ENCODE measurements at places on chromosomes 7 and 10.

GRCh38 chr10:43846968-43847367 lies 198.3 kb upstream of the ZNF32 start:
- no peak for DNase-seq

DNA sequence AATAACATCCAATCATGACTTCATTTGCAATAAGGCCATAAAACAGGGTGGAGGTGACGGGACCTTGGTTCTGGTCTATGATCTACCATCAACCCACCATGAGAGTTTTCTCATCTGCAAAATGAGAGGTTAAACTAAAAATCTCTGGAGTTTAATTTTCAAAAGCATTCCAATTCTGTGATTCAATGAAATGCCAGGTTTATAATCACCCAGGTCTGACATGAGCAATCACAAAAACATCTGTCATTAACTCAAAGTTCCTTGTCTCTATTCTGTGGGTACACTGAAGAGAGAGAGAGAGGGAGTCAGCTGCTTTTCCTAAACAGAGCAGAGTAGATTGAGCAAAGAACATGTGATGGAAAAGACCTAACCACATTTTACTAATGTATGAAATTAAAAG lies 75.4 kb downstream of the NUDCD3 start:
- no peak for DNase-seq

DNA sequence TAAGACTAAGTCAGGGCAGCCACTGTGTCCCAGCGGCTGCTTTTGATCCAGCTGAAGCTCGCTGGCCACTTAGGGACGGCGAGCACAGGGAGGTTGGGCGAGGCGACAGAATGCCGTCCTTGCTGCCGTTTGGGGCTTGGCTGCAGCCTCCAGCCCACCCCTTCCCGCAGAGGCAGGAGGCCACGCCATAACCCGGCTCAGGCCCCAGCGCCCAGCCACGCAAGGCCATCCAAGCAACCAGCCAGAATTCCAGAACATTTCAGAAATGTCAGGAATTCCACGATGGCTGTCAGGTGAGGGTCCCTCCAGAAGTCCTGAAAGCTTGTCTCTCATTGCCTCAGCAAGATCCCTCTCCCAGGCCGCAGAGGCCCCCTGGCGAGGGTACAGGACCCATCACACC lies 479.1 kb upstream of the FOXK1 start:
- DNase-seq, result no peak

- no peak for DNase-seq
Observed at GRCh38 chr7:93757426-93757825, 133.1 kb downstream of the TFPI2 start.

GRCh38 chr10:118254654-118255053 lies 87.5 kb downstream of the FAM204A start:
- no peak for DNase-seq

GRCh38 chr10:121165276-121165675 lies 314.1 kb downstream of the WDR11 start:
- DNase-seq, result no peak

DNA sequence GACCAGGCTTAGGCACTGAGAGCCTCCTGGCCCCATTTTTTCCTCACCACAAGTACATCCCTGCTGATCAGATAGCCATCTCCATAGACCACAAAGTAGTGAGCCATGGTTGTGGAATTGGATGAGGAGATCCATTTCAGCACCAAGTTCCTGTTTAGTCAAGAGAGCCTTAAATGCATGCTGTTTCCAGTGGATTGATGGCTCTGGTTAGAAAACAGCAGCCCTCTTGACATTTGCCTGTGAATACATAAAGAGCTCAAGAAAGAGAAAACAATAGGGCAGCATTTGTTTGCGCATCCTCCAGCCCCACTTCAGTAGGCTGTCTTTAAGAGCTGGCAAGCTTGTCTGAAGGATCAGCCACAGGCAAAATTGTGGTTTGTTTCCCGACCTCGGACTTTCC lies 251.2 kb downstream of the POU6F2 start:
- DNase-seq, result no peak

DNA sequence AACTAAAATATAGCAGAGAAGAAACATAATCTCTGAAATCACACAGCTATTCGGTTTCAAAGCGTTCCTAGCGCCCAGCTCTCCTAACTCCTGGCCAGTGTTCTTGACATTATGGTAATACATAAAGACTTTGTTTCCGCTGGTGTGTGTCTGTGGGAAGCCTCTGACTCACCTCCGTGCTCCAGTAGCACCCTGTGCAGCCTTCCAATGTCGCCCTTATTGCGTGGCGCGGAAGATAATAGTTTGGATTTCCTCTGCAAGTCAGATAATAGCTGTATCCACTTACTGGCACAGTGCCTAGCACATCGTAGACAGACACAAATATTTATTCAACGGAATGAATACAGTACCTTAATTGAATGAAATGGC lies 570 bp downstream of the BMS1 start:
- DNase-seq, result no peak

- no peak for DNase-seq
Observed at GRCh38 chr7:11466517-11467105, 365.4 kb downstream of the THSD7A start.

GRCh38 chr10:17101910-17102266 lies 27.7 kb downstream of the CUBN start:
- no peak for DNase-seq

DNA sequence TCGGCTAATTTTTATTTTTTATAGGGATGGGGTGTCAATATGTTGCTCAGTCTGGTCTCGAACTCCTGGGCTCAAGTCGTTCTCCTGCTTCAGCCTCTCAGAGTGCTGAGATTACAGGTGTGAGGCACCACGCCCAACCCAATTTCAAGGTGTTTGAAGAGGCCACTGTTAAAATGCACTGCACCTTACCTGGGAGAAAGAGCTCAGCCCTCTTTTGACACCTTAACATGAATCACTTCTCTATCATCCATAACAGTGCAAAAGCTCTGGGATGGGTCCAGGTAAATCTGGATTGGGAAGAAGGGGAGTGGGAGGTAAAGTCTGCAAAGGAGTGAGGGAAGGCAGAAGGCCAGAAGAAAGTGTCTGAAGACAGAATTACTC lies 557 bp upstream of the ZNF282 start:
- DNase-seq, result no peak

DNA sequence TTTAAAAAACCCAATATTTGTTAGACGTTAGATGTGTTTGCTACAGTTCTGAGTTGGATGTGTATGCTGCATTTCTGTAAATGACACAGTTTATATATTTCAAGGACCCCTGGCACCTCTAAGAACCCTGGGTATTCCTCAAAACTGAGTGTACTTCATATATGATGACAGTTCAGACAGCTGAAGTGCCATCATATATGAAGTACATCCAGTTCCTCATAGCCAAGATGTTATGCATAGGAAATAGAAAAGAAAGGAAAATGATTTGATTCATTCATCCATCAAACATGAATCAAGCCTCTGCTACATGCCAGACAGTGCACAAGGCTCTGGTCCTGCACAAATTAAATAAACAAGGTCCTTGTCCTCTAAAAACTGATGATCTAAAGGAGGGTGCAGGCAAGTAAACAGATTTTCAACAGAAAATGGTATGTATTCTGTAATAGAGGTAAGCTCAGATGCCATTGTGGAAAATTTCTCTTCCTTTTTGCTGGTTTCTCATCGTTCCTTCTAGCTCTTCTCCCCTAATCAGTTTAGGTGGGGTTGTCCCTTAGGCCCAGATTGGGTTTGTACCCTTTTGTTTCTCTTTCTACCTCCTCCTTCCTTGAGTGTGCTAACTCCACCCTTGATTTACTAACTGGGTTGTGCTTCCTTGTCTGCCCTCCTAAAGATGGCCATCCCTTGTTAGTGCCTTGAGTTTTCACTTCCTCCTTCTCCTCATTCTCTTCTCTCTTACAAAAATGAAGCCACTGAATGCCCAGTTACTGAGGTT lies 25.3 kb upstream of the SMIM30 start:
- DNase-seq, result no peak

DNA sequence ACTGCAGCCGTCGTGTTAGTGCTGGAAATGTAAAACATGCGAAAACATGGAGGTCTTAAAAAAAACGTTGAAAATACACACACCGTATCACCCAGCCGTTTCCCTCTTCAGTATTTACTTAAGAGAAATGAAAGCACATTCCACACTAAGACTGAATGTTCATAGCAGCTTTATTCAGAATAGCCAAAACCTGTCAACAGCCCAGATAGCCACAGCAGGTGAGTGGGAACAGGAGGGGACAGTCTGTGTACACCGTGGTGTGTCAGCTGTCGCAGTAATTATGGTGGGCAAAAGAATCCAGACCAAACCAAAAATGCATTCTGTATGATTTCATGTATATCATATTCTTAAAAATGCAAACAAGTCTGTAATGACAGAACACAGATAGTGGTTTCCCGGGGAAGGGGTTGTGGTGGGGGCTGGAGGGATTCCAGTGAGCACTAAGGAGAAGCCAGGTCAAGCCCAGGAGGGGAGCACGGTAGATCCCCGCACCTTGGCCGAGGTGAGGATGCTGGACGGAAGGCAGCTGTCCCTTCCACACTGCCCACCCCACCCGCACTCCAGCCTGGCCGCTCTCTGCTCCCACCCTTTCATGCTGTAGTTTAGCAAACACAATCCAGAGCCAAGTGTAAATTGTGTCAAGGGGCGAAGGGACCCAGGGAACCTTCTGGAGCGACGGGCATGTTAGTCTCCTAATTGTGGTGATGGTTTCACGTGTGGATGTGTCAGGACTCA lies 123.6 kb downstream of the NKX6-2 start:
- no peak for DNase-seq

DNA sequence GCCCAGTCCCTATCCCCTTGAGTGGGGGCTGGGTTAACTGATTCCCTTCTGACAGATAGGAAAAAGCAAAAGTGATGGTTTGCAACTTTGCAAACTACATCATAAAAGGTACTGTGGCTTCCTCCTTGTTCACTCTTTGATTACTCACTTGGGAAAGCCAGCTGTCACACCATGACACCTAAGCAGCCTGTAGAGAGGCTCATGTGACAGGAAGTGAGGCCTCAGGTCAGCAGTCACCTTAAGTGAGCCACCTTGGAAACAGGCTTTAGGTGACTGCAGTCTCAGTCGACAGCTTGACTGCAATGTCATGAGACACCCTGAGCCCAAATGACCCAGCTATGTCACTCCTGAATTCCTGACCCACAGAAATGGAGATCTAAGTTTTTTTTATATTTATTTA lies 4.3 kb upstream of the CHCHD2 start:
- DNase-seq, result no peak

All from activated T-helper 1 cell treated with anti-CD3 and anti-CD28 coated beads, Interleukin-2, amount 50 U/mL, for 16 hours (primary cell).